ENCODE measurements at places on chromosomes 6 and 20.
A peak's percentile ranks its signal among the peaks of the same experiment; 100 is the strongest.

GRCh38 chr6:87837444-87837843 lies 135.4 kb upstream of the AKIRIN2 start:
- no peak for DNase-seq

DNA sequence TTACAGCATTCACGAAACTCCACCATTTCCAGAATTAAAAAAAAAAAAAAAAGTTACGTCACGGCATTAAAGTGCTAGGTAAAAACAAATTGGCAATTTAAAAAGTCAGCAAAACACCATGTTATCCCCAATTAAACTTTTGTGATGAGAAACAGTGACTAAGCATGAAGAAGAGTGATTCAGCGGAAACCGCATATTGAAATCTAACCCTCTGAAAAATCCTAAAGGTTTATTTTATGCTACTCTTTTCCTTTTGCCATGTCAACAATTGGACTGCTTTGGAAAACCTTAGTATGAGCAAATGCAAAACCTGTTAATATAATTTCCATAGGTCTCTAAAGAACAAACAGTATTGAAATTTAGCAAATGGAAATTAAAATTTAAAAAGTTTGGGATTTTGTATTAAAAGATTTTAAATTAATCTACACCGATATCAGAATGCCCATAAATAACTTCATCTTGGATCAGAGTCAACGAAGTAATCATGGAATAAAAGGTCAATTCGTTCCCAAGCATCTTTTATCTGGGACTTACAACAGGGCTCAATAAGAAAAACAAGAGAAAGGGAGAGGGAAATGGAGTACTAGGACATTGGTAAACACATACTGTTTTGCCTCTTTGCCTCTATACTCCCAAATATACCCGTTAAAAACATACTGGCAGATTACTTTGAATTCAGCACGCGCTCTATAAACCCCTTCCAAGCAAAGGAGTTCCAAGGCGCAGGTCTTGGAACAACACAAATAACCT lies 1.1 kb downstream of the FBXO30 start:
- DNase-seq = peak; percentile 78

- no peak for DNase-seq
Measured at GRCh38 chr6:145380186-145380585, 355.1 kb downstream of the EPM2A start.

GRCh38 chr6:38221251-38221650 lies 401.7 kb downstream of the ZFAND3 start:
- no peak for DNase-seq

GRCh38 chr20:43955750-43956191 lies 41.1 kb downstream of the TOX2 start:
- no peak for DNase-seq

GRCh38 chr6:40881501-40881900 lies 157.5 kb downstream of the UNC5CL start:
- DNase-seq = no peak

GRCh38 chr6:1604158-1605003 lies 5.3 kb upstream of the FOXC1 start:
- peak; percentile 93 for DNase-seq

DNA sequence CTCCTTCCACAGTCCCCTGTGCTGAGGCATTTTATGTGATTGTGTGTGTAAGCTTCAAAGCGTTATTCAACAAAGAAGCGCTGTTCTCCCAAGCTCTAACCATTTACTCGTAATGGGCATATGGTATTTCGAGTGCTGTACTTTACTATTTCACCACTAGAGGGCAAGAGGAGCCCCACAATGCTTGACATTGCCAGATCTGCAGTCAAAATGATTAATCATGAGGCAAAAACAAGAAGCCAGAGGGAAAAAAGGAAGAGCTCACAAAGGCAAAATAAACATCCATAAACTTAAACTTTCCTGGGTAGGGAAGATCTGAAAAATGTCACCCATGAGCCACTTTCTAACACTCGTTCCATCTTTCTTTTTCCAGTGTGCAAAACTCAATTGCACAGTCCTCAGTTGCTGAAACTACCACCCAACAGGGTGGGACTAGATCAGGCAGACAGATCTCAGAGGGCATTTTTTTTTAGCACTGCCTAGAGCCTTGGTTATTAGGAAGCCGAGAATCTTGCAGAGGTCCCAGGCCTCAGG lies 215.0 kb upstream of the PLCB4 start:
- peak; percentile 94 for DNase-seq

- peak; percentile 82 for DNase-seq
Measured at GRCh38 chr6:98716341-98716740, 118.0 kb upstream of the POU3F2 start.

- no peak for DNase-seq
Measured at GRCh38 chr6:16676978-16677377, 84.3 kb downstream of the ATXN1 start.

DNA sequence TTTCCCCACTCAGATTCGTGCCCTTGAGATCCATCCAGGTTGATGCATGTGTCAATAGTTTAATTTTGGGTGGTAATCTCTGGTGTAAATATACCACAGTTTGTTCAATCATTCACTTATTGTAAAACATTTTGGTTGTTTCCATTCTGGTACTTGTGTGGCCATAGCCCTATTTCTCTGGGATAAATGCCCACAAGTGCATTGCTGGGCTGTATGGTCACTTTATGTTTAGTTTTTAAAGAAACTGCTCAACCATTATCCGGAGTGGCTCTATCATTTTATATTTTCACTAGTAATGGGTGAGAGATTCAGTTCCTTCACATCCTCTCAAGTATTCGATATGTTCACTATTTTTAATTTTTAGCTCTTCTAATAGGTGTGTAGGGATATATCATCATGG lies 60.7 kb upstream of the RNF24 start:
- DNase-seq = no peak

DNA sequence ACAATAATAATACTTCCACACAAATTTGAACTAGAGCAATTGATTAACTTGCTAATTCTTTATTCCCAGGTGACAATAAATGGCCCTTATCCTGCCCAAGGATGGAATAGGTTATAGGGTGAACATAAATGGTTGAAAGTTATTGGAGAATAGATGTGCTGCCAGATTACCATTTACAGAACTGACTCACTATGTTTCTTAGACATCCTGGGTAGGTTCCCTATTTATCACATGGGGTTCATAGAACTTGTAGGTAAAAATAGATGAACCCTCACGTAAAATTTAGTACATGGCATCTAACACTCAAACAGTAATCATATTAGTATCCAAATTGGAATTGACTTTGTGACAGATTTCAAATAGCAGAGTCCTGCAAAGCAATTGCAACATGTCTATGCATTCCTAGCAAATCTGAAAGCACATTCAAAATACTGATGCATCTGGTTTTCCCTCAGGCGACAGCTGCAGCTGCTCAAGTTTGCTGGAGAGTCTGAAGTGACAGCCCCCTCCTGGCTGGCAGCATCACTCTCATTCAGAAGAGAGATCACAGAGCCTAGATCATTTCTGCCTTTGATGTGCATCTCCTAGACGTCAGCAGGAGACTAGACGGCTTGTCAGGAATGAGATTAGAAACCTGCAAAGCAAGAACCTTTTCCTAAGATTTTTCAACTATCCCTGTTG lies 80.2 kb upstream of the RNF217 start:
- peak; percentile 79 for DNase-seq

DNA sequence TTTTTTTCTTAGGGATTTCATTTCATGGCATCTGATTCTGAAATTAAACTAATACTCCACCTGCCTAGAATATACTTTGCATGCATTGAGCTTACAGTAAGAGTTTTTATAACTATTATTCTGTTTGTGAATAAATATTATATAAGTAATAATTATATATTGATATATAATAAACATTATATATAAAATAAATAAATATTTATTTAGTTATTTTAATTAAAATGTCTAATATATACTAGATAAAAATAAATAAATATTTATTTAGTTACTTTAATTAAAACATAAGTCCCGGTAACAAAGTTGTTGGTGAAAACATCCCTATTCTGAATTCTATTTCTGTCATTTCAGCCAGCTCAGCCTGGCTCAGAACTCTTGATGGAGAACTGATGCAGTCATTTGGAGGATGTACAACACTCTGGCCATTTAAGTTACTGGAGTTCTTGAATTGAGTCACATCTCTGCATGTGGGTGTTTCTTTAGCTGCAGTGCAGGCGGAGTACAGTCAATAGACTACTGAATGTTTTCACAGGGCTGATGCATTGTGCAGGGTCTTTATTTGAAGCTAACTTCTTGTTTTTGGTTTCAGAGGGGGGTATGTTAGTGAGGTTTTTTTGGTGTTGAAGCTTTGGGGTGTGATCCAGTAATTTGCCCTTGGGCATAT lies 508.9 kb upstream of the ADGRB3 start:
- no peak for DNase-seq

DNA sequence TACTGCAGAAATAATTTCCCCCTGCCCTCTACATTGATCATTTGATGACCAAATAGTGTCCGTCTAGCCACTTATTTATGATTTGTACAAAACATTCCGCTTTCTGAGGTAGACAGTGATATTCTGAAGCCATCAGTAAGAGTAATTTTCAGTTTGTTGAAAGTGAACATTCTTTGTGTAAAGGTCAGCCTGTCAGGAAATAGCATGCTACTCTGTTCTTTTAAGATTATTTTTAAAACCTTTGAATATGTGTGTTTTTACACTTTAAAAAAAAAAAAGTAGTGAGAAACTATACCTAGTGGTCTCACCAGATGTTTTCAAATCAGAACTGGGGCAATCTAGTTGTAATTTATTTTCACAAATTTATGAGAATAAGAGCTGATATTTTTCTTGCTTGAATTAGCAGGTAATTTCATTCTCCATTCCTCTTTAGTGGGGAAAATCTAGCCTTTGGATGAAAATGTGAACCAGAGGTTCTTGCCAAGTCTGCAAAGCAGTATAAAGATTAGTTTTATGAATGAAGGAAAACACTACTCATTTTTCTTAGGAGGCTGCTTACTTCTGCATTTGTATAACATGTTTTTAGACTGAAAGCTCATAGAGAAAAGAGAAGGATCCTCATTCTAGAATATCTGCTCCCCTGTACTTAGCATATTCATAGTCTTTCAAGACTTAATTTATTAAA lies 12.1 kb upstream of the REV3L start:
- no peak for DNase-seq

- DNase-seq = no peak
Measured at GRCh38 chr6:33198159-33198852, 2.2 kb downstream of the RXRB start.

GRCh38 chr6:136059308-136059707 lies 190.8 kb downstream of the MTFR2 start:
- peak; percentile 43 for DNase-seq

DNA sequence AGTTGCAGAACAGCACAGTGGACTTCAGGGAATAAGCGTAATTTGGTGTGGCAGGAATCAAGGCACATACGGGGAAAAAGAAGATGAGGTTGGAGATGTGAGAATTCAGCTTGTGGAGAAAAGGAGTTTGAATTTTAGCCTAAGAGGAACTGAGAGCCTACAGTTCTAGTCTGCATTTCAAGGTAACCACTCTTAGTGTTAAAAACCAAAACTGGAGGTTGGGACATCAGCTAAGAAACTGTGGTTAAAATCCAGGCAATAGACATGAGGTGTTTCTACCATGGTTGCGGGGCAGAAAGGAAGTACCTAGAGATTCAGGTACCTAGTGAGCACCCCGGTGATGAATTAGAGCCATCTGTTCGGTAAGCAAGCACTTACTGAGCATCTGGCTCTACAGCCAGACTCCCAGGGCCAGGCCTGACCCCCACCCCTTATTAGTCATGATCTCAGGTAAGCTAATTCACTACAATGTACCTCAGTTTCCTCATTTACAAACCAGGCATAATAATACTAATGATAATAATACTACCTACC lies 44.4 kb downstream of the FAXC start:
- DNase-seq = no peak

- DNase-seq = peak; percentile 29
Measured at GRCh38 chr6:74991573-74992332, 214.1 kb downstream of the COL12A1 start.

GRCh38 chr20:4465855-4466545 lies 255.7 kb upstream of the PRND start:
- no peak for DNase-seq

GRCh38 chr6:170248111-170248805 lies 42.6 kb downstream of the DLL1 start:
- DNase-seq = peak; percentile 67

- no peak for DNase-seq
Measured at GRCh38 chr6:127923135-127923534, 22.3 kb upstream of the THEMIS start.

DNA sequence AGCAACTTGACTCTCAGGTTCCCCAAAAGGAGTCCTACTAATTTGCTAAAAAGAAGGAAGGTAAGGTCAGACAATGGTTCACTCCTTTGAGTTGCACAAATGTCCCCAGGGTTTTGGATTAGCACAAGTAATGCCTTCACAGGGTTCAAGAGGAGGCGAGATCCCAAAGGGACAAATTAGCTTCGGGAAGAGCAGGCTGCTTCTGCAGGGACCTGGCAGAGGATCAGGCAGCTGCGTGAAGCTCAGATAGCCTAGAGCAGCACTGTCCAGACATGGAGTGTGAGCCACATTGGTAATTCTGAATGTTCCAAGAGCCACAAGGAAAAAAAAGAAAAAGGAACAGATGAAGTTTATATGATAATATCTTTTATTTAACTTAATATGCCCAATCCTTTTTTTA lies 115.4 kb downstream of the CFAP61 start:
- DNase-seq = peak; percentile 3

DNA sequence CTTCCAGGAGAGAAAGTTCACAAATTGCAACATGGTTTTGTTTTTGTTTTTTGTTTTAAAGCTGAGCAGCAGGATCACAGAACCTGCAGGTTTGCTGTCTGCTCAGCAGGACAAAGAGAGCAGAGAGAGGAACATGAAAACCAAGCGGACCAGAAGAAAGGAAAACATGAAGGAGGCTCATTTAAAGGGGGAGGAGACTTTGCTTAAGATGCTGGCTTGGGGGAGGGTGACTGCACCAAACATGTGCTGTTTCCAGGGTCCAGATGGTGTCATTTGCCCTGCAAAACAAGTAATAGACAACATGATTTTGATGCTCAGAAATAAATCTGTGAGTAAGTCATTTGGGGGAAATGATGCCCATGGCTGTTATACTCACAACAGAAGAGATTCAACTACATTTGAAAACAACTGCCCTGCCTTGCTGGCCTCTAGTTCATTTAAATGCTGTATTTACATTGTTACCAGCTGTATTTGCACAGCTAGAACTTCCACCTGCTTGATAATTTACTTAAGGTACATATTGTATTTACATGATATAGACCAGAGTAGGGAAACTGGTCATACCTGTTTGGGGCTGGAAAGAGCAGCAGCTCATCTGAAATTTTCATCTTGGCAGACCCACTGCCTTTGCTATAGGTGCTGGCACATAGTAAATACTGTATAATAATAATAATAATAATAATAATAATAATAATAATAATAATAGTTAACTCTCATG lies 32.2 kb upstream of the CHD6 start:
- peak; percentile 55 for DNase-seq

- DNase-seq = no peak
Measured at GRCh38 chr20:45339799-45340198, 8.4 kb downstream of the SDC4 start.

DNA sequence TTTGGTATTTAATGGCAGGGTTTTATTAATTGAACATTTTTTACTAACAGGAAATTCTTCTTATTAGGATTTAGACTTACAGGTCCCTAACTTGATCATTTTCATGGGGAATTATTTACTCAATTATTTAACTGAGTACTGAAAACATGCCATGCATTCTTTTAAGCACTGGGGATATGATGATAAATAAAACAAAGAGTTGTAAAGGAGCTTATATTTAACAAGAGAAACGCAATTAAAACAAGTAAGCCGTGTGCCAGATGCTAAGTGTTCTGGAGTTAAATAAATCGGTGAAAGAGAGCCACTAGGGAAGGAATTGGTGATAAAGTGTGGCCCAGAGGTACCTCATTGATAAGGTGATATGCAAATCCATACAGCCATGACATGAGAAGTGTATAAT lies 214.2 kb upstream of the HTR1E start:
- DNase-seq = no peak

Measured in eye (tissue), 1 donor.